Cerebellum (tissue), 4 donors: ENCODE measurements at places on chromosomes 16 and 17. TPM values are rescaled to one million over a fixed set of nuclear protein-coding genes. Genes with fewer than 3 reads are reported as not detected.
A peak's percentile ranks its signal among the peaks of the same experiment; 100 is the strongest.

TMIGD1 gene
- total RNA-seq = not detected

GTF3C1 gene
- total RNA-seq = 56.7 TPM

OTOP2 gene
- total RNA-seq = not detected

CFAP97D1 gene
- total RNA-seq = not detected

SYT17 gene
- 4.6 TPM for total RNA-seq

NGFR gene
- 28.9 TPM for total RNA-seq

SBK1 gene
- total RNA-seq = 28.1 TPM

DNA sequence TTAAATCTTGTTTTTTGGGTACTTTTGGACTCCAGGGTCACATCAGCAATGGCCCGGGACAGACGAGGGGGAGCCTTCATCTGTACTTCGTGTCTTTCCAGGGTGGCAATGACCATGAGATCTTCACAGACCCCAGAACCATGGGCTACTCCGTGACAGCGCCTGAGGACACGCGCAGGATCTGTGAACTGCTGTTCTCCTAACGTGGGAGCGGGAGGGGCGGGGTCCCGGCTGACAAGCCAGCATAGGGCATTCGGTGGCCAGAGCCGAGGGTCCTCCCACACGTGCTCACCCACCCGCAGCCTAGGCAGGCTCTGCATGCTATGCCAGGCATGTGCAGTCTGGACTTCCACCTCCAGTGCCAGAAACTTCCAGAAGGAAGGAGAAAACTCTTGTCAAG, 21.2 kb downstream of the CARHSP1 start:
- no peak for DNase-seq

GRCh38 chr17:21843951-21844590, 151.7 kb downstream of the KCNJ18 start:
- DNase-seq = no peak

DNA sequence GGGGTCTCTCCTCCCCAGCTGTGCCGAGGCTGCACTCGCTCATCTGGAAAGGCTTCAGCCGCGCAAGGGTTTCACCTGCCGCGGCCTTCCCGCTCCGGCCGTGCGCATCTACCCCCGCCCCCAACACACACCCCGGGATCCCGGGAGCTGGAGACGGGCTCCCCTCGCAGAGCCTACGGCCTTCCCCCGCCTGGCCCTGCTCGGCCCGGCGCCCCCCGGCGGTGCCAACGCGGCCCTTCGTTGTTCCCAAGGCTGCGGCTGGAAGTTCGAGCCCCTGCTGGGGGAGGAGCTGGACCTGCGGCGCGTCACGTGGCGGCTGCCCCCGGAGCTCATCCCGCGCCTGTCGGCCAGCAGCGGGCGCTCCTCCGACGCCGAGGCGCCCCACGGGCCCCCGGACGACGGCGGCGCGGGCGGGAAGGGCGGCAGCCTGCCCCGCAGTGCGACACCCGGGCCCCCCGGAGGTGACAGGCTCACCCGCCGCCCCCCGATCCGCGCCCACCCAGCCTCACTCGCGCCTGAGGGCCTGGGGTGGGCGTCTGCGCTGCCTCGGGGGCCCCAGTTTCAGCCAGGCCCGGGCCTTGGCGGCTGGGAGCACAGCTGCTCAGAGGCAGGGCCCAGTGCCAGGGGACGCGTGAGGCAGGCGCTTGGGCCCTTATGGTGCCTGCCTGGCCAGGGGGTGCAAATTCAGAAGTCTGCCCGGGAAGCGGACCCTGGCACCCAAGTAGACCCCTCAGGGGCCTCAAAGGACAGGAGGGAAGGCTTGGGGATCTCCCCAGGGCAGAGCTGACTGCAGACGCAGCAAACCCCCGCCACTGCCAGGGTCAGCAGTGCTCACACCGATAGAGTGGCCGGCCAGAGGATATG, 11.2 kb downstream of the GALK1 start:
- DNase-seq = peak; percentile 80

DNA sequence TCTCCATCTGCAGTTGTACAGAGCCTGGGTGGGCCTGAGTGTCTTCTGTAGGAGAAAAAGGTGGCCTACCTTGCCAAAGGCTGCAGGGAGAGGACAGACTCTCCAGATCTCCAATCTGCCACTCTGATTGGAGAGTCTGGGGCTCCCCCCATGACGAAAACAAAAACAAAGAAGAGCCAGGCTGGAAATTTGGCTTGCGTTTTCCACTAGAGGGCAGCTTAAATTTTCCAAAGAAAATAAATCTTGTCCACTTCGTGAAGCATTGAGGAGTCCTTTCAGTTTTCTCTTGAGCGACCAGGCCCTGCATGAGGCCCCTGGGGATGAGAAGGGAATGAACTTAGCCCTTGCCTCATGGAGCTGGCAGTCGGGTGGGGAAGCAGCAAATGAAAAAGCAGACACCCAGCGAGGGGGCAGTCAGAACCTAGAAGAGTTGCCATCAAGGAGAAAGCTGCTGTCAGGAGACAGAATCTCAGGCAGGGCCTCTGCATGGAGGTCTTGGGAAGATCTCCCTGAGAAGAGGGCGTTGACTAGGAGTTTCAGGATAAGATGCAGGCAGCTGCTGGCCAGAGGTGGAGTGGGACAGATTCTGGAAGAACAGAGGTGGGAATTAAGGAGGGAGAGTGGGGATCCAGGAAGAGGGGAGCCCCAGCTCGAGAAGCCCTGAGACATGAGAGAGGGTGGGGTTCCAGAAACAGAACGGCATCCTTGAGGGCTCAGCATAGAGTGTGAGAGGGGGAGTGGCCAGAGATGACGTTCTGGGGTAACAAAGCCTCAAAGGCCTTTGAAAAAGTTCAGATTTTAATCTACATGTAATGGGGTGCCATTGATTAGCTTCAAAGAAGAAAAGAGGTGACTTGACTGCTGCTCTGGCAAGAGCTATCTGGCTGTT, 8.4 kb upstream of the SHCBP1 start:
- peak; percentile 8 for DNase-seq

DNA sequence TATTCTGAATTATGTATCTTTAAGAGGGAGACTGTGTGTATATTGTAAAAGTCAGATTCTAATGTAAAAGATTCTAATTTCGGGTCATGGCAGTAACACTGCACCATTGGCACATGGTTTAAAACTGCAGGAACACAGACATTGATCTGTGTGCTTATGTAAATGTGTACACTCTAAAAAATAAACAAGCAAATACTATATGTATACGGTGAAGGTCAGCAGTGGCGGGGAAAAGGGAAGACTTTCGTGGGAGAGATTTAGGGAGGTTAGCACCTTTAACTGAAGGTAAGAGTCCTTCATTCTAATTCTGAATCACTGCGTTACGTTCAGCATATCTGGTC, 157.8 kb upstream of the FAM20A start:
- no peak for DNase-seq

- DNase-seq = no peak
Measured at GRCh38 chr16:89123831-89124100, 30.1 kb downstream of the ACSF3 start.

GRCh38 chr16:88013091-88013609, 61.9 kb downstream of the BANP start:
- DNase-seq = no peak
